ENCODE measurements at places on chromosomes 13 and 19.

DNA sequence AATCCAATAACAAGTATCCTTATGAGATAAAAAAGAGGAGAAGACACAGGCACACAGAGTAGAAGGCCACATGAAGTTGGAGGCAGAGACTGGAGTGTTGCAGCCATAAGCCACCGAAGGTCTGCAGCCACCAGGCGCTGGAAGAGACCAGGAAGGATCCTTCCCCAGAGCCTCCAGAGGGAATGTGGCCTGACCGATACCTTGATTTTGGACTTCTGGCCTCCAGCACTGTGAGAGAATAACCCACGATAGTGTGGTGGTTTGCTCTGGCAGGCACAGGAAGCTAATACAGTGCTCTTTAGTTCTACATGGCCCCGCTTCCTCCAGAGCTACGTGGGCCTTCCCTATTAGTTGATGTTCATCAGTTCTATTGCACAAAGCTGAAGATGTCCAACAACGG is 15.3 kb upstream of the SULT2A1 start:
- no peaks in the 10 kb centered on the region for H3K27me3 ChIP-seq
- no peak overlapping the region for H3K27ac ChIP-seq
- DNase-seq: no peak
- no peak overlapping the region for H3K4me3 ChIP-seq

GRCh38 chr13:88450515-88450914 is 779.3 kb downstream of the SLITRK5 start:
- DNase-seq: no peak
- H3K27ac ChIP-seq: no peak overlapping the region

DNA sequence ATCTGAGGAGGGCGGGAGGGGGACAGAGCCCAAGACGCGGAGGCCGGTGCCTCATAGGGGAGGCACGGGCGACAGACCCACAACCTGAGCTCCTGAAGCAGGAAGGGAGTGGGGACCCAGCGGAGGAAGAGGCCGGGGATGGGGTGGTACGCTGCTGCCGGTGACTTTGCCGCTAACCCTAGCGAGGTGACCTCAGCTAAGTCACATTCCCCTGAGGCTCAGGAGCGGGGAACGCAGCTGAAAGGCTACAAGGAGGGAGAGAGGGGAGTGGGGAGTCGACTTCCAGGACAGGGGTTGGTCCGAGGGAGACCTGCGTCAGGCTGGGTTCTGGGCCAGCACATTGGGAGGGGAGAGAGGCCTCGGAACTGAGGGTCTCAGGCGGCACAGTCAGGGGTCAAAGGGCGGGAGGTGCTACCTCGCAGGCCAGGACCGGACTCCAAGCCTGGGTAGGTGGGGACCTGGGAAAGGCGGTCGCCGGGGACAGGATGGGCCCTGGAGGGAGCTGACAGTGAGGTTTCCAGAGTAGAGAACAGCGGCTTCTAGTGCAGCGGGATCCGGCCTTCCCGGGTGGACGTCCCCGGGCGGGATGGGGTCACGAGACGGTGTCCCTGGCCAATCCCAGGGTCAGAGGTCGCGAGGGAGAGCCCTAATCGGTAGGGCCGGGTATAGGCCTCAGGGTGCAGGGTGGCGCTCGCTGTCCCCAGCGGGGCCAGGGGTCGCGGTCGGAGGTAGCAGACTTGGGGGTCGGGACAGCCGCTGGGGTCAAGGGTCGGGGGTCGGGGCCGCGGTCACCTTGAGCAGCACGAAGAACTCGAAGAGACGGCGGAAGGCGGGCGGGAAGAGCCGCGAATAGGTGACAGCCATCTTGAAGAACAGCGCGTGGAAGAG is 699 bp downstream of the TMEM259 start:
- H3K4me1 ChIP-seq: peaks cover 62% of the 10 kb centered on the region
- peak overlapping the region; percentile 81 for H3K27ac ChIP-seq
- no peak for DNase-seq
- H3K27me3 ChIP-seq: no peaks in the 10 kb centered on the region

DNA sequence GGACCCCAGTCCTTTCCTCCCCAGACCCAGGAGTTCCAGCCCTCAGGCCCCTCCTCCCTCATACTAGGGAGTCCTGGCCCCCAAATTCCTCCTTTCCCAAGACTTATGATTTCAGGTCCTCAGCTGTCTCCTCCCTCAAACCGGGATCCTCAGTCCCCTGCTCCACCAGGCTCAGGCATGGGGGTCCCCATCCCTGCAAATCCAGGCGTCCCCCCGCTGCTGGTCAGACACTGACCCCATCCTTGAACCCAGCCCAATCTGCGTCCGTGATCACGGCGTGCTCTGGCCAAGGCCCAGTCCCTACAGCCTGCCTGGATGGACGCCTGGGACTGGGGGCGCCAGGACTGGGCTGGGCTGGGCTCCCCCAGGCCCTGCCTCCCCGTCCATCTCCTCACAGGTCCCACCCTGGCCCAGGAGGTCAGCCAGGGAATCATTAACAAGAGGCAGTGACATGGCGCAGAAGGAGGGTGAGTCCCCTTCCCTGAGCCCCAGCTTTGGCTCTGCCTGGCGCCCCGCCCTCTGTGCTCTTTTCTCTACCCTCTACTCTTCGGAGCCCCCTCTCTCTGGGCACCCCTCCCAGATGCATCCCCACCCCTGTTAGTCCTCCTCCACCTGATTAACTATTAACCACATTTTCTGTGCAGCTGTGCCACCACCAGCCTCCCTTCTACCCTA is 672 bp downstream of the HPN start:
- H3K4me3 ChIP-seq: peak overlapping the region; percentile 9
- no peaks in the 10 kb centered on the region for H3K27me3 ChIP-seq
- H3K27ac ChIP-seq: peak overlapping the region; percentile 97
- peaks cover 69% of the 10 kb centered on the region for H3K4me1 ChIP-seq

GRCh38 chr13:102825400-102825799 is 20.4 kb upstream of the ERCC5 start:
- H3K4me1 ChIP-seq: peaks cover 1% of the 10 kb centered on the region
- no peak overlapping the region for H3K27ac ChIP-seq
- no peak overlapping the region for H3K4me3 ChIP-seq
- H3K27me3 ChIP-seq: no peaks in the 10 kb centered on the region
- no peak for DNase-seq
- no peaks in the 10 kb centered on the region for H3K36me3 ChIP-seq
